Activated naive CD8-positive, alpha-beta T cell treated with anti-CD3 and anti-CD28 coated beads for 36 hours (primary cell): ENCODE measurements at places on chromosomes 2 and 18. TPM values are rescaled to one million over a fixed set of nuclear protein-coding genes. Genes with fewer than 3 reads are reported as not detected.

GRCh38 chr2:7523481-7524120, 606.4 kb downstream of the RNF144A start:
- peaks cover 57% of the 10 kb centered on the region for H3K36me3 ChIP-seq
- no peak overlapping the region for H3K4me3 ChIP-seq
- H3K27me3 ChIP-seq = no peaks in the 10 kb centered on the region
- H3K4me1 ChIP-seq = peaks cover 62% of the 10 kb centered on the region
- peak overlapping the region; percentile 74 for H3K27ac ChIP-seq

DNA sequence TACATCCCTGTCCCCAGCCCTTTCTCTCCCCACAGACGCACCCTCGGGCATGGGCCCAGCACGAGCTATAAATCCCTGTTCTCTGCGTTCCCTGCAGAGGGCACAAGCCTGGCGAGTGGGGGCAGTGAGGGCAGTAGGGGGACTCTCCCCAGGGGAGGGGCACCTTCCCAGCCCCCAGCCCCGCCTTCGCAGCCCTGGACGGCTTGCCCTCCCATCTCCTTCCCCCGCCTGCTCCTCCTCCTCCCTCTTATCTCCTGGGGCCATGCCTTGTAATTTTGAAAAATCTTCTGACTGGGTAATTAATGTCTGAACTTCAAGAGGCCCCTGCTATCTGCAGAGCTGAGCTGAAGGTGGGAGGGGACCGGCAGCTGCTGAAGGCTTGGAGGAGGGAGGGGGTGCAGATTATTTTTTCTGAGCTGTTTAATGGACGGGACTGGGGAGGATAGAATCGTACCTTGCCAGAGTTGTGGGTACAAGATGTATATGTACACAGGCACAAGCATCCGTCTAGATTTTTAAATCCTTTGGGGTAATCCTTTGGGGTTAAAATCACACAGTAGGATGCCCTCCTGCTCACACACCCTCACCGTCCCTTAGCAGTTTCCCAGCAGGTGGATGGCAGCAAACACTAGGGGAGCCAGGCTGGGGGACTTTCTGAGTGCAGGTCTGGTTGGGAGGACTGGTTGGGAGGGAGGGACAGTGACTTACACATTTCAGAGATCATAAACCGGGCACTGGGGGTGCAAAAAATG, 121.9 kb downstream of the SMAD7 start:
- H3K27ac ChIP-seq = no peak overlapping the region
- no peaks in the 10 kb centered on the region for H3K27me3 ChIP-seq

DNA sequence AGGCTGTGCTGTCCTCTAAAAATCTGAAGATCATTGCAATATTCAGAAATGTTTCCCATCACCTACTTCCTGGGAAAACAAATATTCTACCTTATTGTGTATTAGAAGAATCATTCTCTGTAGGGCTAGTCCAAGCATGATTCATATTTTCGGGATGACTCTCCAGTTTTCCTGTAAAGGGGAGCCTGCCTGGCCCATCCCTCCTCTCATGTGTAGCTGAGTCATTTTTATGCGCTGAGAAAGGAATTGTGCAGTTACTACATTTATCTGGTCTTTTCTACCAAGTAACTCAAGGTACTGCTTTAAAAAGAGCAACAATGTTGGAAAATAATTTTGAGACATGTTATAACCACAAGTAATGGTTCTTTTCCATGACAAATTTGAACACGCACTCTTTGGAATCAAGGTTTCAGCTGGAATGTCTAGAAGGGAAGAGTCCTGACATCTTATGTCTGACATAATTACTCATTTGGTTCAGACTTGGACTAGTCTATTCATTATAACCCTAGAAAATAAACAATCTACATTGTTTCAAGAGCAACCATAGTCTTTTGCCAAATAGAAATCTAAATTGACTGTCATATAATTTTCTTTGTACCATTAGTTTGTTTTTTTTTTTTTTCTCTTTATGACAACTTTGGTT, 6.6 kb downstream of the DSG3 start:
- no peaks in the 10 kb centered on the region for H3K27me3 ChIP-seq
- H3K4me1 ChIP-seq = no peaks in the 10 kb centered on the region
- no peak overlapping the region for H3K27ac ChIP-seq
- H3K36me3 ChIP-seq = no peaks in the 10 kb centered on the region
- no peak overlapping the region for H3K4me3 ChIP-seq
- DNase-seq = no peak

DNA sequence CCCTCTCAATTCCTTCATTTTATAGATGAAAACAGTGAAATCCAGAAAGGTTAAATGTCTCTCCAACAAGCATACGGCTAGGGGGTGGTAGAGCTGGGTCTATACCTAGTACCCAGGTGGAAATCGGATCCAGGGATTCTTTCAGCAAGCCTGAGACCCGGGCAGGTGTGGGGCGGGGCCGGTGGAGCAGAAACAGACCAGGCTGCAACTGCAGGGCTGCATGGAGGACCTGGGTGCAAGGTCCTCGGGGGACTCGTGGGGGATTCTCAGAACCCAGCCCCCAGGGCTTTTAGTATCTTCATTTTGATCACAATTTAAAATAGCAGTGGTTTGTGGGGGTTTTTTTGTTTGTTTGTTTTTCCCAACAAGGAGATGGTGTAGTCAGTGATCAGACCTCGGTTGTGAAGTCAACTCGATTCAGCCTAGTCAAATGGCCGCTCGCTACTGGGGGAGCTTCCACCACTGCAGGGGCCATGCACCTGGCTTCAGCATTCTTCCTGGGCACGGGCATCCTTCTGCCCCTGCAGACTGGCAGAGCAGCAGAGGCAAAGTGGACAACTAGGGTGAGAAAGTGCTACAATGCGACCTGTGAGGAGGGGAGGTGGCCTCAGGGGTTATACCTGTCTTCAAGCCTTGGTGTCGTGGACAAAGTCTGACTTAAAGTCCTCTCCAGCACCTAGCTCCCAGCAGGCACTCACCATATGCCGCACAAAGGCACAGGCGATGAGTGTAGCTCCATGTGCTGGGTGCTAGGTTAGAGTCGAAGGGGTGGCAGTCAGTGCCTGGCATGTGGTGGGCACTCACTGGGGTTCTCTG, 46.3 kb downstream of the GORASP2 start:
- no peak overlapping the region for H3K27ac ChIP-seq
- DNase-seq = no peak
- no peaks in the 10 kb centered on the region for H3K27me3 ChIP-seq
- H3K4me1 ChIP-seq = peaks cover 8% of the 10 kb centered on the region

- H3K27ac ChIP-seq = no peak overlapping the region
- peaks cover 54% of the 10 kb centered on the region for H3K27me3 ChIP-seq
- DNase-seq = no peak
- no peak overlapping the region for H3K4me3 ChIP-seq
Observed at GRCh38 chr2:170404846-170405245, 226.9 kb downstream of the MYO3B start.

- no peaks in the 10 kb centered on the region for H3K27me3 ChIP-seq
- no peak overlapping the region for H3K27ac ChIP-seq
- H3K4me1 ChIP-seq = no peaks in the 10 kb centered on the region
- H3K4me3 ChIP-seq = no peak overlapping the region
- no peak for DNase-seq
Observed at GRCh38 chr2:56130463-56131070, 53.2 kb upstream of the CCDC85A start.

DNA sequence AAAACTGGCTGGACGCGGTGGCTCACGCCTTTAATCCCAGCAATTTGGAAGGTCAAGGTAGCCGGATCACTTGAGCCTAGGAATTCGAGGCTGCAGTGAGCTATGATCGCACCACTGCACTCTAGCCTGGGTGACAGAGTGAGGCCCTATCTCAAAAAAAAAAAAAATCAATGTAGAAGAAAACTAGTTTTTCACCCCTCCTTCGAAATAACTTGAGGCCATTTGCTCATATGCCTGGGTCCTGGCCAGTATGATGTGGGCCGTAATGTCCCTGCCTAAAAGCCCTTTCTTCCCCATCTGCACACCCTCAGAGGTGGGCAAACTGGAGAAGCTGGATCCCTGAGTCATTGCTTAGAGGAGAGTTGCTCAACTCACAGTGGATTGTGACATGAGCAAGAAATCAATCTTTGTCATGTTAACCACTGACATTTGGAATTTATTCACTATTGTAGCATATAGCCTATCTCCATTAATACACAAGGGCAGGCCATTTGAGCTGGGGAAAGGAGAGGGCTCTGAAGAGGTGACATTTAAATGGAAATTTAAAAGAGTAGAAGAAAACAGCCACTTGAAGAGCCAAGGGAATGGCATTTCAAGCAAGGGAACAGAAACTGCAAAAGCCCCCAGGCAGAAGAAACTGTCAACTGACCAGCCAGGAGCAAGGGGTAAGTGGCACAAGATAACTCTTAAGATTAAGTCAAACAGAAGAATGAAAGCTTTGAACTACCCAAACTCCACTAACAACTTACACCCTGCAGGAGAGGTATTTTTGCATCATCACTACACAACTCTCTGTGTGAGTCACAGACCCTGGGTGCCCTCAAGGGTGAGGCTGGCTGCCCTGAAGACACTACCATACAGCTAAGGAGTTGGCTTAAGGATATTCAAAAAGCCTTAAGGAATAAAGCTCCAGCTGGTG, 7.6 kb upstream of the METTL21A start:
- no peaks in the 10 kb centered on the region for H3K36me3 ChIP-seq
- H3K4me3 ChIP-seq = no peak overlapping the region
- no peaks in the 10 kb centered on the region for H3K27me3 ChIP-seq
- H3K27ac ChIP-seq = no peak overlapping the region
- peaks cover 8% of the 10 kb centered on the region for H3K4me1 ChIP-seq

The APLF gene
- total RNA-seq = 2.4 TPM

DNA sequence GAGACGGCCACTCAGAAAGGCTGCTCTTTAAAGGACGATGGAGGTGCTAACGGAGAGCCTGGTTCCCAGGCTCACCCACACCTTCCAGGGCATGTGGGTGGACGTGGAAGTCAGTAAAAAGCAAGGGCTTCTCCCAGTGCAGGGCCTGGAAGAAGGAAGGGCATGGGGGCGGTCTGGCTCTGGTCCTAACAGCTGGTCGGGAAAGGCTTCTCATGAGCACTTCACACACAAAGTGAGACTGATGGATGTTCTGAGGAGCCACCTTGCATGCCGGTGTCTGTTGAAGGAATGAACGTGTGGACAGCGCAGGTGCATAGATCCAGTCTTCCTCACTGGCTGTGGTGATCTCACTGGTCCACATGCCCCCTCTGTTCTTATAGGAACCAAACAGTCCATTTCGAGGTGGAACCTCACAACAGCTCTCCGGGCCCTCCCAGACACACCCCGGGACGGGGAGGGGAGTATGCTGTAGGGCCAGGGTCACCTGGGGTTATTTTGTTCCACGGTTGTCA, 90.6 kb upstream of the UXS1 start:
- no peak overlapping the region for H3K4me3 ChIP-seq
- no peak for DNase-seq
- H3K27me3 ChIP-seq = no peaks in the 10 kb centered on the region
- H3K4me1 ChIP-seq = no peaks in the 10 kb centered on the region

GRCh38 chr18:13039806-13040205, 48.6 kb downstream of the CEP192 start:
- peaks cover 12% of the 10 kb centered on the region for H3K4me1 ChIP-seq
- H3K4me3 ChIP-seq = no peak overlapping the region
- DNase-seq = no peak
- no peaks in the 10 kb centered on the region for H3K27me3 ChIP-seq

DNA sequence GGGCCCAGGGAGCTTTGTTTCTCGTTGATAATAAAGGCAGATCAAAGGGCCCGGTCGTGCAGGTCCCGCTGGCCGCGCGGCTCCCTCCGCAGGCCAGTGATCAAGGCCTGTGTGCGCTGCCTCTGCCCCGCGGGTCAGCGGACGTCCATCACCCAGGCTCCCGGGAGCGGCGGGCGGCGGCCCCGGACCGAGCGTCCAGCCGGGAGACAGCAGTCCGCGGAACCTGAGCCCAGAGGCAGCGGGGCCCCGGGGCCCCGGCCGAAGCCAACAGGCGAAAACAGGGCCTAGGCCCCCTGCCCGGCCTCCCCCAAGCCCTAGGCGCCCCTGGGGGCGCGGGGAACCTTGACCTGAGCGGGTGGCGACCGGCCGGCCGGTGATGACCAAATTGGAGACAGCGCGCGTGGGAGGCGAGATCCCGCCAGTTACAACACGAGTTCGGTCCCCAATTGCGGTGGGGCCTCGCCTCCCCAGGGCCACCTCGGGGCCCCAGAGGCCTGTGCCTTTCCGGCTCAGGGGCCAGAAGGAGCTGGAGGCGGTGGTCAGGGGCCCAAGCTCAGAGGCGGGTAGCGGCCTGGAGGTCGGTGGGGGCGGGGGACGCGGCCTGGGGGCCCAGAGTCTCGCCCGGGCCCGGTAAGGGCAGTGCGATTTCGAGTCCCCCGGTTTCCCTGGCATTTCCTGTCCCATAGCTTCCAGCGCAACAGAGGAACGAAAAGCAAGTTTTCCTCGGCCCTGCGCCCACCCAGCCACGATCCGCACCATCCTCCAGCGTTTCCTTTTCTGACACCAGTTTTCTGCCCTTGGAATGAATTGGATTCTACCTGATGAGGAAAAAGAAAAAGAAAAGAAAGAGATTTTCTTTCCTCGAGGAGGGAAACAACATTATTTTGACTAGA, 5.9 kb downstream of the SP9 start:
- no peak overlapping the region for H3K4me3 ChIP-seq
- peaks cover 78% of the 10 kb centered on the region for H3K27me3 ChIP-seq
- H3K36me3 ChIP-seq = no peaks in the 10 kb centered on the region
- no peak for DNase-seq
- H3K27ac ChIP-seq = no peak overlapping the region

The TMEM163 gene
- total RNA-seq = not detected

- DNase-seq = no peak
- no peaks in the 10 kb centered on the region for H3K27me3 ChIP-seq
- H3K27ac ChIP-seq = peak overlapping the region; percentile 73
- peaks cover 66% of the 10 kb centered on the region for H3K4me1 ChIP-seq
- H3K36me3 ChIP-seq = peaks cover 35% of the 10 kb centered on the region
- no peak overlapping the region for H3K4me3 ChIP-seq
Observed at GRCh38 chr2:233402346-233402745, 48.1 kb downstream of the DGKD start.

DNA sequence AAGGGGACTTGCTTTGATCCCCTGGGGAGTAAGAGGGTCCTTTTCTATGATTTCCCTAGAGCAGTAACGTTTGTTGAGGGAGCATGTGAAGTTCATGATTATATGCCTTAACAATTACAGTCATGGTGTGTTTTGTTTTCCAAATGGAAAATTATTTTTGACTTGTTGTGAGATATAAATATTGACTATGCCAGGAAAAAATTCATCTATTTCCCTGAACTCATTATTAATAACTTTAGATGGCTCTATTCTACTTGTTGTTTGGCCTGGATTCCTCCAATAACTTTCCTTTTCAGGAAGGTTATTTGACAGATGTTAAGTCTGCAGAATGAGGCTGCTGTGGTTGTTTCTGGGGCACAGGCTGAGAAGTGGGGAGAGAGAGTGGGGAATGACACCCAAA, 72.1 kb upstream of the LMAN1 start:
- no peaks in the 10 kb centered on the region for H3K36me3 ChIP-seq
- H3K27ac ChIP-seq = no peak overlapping the region
- no peaks in the 10 kb centered on the region for H3K27me3 ChIP-seq
- no peaks in the 10 kb centered on the region for H3K4me1 ChIP-seq
- no peak for DNase-seq

- DNase-seq = no peak
- no peak overlapping the region for H3K4me3 ChIP-seq
- no peak overlapping the region for H3K27ac ChIP-seq
- no peaks in the 10 kb centered on the region for H3K36me3 ChIP-seq
- H3K27me3 ChIP-seq = no peaks in the 10 kb centered on the region
Observed at GRCh38 chr18:60193780-60194179, 178.8 kb downstream of the MC4R start.

- H3K4me3 ChIP-seq = no peak overlapping the region
- H3K27me3 ChIP-seq = peaks cover 59% of the 10 kb centered on the region
- H3K36me3 ChIP-seq = no peaks in the 10 kb centered on the region
Observed at GRCh38 chr2:23393722-23394121, 8.7 kb downstream of the KLHL29 start.
